Panc1 (cell line): ENCODE measurements at places on chromosomes 5 and 9. TPM values are rescaled to one million over a fixed set of nuclear protein-coding genes. Genes with fewer than 3 reads are reported as not detected.

Gene OR1L1
- total RNA-seq, result not detected

Gene CATSPER3
- 0.69 TPM for total RNA-seq

Gene TAL2
- not detected for total RNA-seq

Gene NMUR2
- total RNA-seq, result not detected

Gene RAB3C
- total RNA-seq, result not detected

Gene FBLL1
- total RNA-seq, result 7.5 TPM

Gene SLC24A2
- total RNA-seq, result not detected

Gene PCDHB6
- total RNA-seq, result 1.9 TPM

- H3K4me1 ChIP-seq, result no peaks in the 10 kb centered on the region
- no peaks in the 10 kb centered on the region for H3K36me3 ChIP-seq
- no peak overlapping the region for H3K27ac ChIP-seq
- H3K4me3 ChIP-seq, result no peak overlapping the region
These were observed 145.7 kb downstream of the ACER2 start for GRCh38 chr9:19554529-19554928.

- H3K27ac ChIP-seq, result no peak overlapping the region
- H3K27me3 ChIP-seq, result no peaks in the 10 kb centered on the region
- no peaks in the 10 kb centered on the region for H3K4me1 ChIP-seq
- H3K4me3 ChIP-seq, result no peak overlapping the region
- DNase-seq, result no peak
These were observed 17.8 kb downstream of the IFNA5 start for GRCh38 chr9:21287280-21287679.

DNA sequence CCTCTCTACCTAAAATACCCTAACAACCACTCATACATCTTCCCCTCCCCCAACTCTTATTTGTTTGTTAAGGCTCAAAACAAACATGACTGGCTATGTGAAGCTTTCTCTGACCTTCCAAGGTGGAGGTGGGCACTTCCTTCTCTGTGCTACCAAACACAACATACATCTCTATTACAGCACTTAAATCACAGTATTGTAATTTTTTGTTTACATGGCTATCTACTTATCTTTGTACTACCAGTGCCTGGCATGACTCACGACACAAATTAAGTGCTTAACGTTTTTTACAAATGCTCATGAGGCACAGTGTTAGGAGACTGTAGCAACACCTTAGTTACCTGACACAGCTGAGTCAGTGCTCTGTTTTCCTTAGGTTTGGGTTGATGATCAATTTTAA, 18.6 kb downstream of the HOMER1 start:
- no peak for DNase-seq

GRCh38 chr5:32523625-32524024, 61.7 kb upstream of the SUB1 start:
- H3K27me3 ChIP-seq, result no peaks in the 10 kb centered on the region
- H3K4me1 ChIP-seq, result no peaks in the 10 kb centered on the region
- DNase-seq, result no peak
- H3K27ac ChIP-seq, result no peak overlapping the region
- no peaks in the 10 kb centered on the region for H3K36me3 ChIP-seq

DNA sequence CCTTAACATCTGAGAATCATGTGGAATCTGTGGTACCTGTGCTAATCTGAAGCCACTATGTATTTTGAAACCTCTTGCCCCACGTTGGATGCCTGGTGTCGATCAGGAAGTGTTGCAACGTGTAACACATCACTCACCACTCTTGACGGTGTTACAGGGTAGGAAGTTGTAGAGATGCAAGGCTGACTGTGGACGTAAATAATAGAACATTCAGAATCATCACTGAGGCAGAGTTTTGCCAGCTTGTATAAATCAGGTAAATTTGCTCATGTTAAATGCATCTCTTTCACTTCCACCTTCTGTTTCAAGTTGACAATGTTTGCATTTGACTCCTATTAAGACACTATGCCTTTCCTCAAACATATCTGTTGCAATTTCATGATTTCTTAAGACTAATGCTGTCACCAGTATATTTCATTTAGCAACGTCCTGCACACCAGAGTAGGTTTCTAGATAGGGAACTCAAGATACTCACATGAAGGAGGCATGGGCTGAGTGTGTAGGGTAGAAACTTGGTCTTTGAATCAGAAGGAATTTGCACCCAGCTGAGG, 38.1 kb downstream of the BASP1 start:
- no peak overlapping the region for H3K4me3 ChIP-seq
- peaks cover 63% of the 10 kb centered on the region for H3K4me1 ChIP-seq
- peak overlapping the region; percentile 45 for H3K27ac ChIP-seq

GRCh38 chr5:124061663-124062062, 549.7 kb downstream of the CSNK1G3 start:
- H3K4me1 ChIP-seq, result no peaks in the 10 kb centered on the region
- H3K4me3 ChIP-seq, result no peak overlapping the region
- no peak for DNase-seq
- H3K27ac ChIP-seq, result no peak overlapping the region
- H3K36me3 ChIP-seq, result no peaks in the 10 kb centered on the region

- no peak overlapping the region; the same call in 1 of the 2 replicates for H3K27ac ChIP-seq
- no peaks in the 10 kb centered on the region for H3K4me1 ChIP-seq
- no peaks in the 10 kb centered on the region for H3K36me3 ChIP-seq
- DNase-seq, result no peak
- no peaks in the 10 kb centered on the region for H3K27me3 ChIP-seq
These were observed 61.8 kb downstream of the NDFIP1 start for GRCh38 chr5:142170254-142170953.

GRCh38 chr9:77290373-77290772, 113.0 kb downstream of the VPS13A start:
- H3K27me3 ChIP-seq, result no peaks in the 10 kb centered on the region
- no peak overlapping the region for H3K4me3 ChIP-seq
- no peaks in the 10 kb centered on the region for H3K4me1 ChIP-seq
- H3K27ac ChIP-seq, result no peak overlapping the region

- H3K36me3 ChIP-seq, result no peaks in the 10 kb centered on the region; the same call in 1 of the 2 replicates
- DNase-seq, result peak; percentile 45
- no peaks in the 10 kb centered on the region for H3K27me3 ChIP-seq
- H3K4me3 ChIP-seq, result peak within 1 kb of the TSS; percentile 59
These were observed at the start of gene DNLZ for GRCh38 chr9:136363106-136363948. Gene DNLZ (minus strand): TSS chr9:136363744. CDS start chr9:136363714, 30 bp downstream.

GRCh38 chr5:128357226-128357625, 180.8 kb downstream of the FBN2 start:
- DNase-seq, result no peak
- no peak overlapping the region for H3K4me3 ChIP-seq
- no peak overlapping the region for H3K27ac ChIP-seq
- H3K36me3 ChIP-seq, result no peaks in the 10 kb centered on the region
- no peaks in the 10 kb centered on the region for H3K27me3 ChIP-seq

GRCh38 chr5:137374110-137374714, 124.9 kb downstream of the SPOCK1 start:
- no peaks in the 10 kb centered on the region for H3K27me3 ChIP-seq
- H3K36me3 ChIP-seq, result no peaks in the 10 kb centered on the region
- H3K4me3 ChIP-seq, result no peak overlapping the region
- H3K4me1 ChIP-seq, result no peaks in the 10 kb centered on the region

DNA sequence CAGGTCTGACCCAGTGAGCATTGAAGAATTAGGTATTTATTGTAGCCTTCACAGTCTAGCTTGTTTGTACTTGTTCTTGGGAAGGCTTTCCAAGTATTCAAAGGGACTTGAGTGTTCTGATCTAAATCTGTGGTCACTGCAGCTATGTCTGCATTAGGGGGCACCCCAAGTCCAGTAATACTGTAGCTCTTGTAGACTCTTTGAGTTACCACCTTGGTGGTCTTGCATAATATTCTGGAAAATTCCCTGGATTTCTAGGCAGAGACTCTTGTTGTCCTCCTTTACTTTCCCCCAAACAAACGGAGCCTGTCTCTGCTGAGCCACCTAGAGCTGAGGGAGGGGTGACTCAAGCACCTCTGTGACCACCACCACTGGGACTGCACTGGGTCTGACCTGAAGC, 149.5 kb upstream of the DHFR start:
- no peak for DNase-seq
- H3K27me3 ChIP-seq, result no peaks in the 10 kb centered on the region
- H3K27ac ChIP-seq, result no peak overlapping the region
- no peaks in the 10 kb centered on the region for H3K36me3 ChIP-seq
- H3K4me1 ChIP-seq, result no peaks in the 10 kb centered on the region

- DNase-seq, result no peak
- H3K27me3 ChIP-seq, result no peaks in the 10 kb centered on the region
- no peaks in the 10 kb centered on the region; the same call in 1 of the 2 replicates for H3K36me3 ChIP-seq
- H3K27ac ChIP-seq, result no peak overlapping the region
- H3K4me1 ChIP-seq, result no peaks in the 10 kb centered on the region
- H3K4me3 ChIP-seq, result no peak overlapping the region
These were observed 117.8 kb upstream of the CACNA1B start for GRCh38 chr9:137759649-137760321.
